ENCODE measurements at places on chromosomes 3 and 15. TPM values are rescaled to one million over a fixed set of nuclear protein-coding genes. Genes with fewer than 3 reads are reported as not detected.

TMEM207 gene
- total RNA-seq, result not detected

GSK3B gene
- total RNA-seq, result 72.8 TPM

DNA sequence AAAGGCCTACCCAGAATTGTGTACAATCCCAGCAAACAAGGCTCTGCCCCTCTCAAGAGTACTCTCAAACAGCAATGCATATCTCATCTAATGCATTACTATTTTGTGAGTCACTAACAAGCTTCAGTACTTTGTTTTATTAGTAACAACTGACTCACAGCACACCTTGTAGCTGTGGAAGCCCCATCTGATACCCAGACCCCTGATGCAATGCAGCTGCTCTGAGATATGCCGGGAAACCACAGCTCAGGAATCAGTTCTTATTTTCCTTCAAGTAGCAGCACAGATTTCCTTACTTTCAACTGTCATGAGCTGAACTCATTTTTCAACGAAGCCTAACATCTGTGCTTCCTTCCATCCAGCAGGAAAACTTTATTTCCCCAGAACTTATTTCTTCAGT lies 37.8 kb downstream of the CCNL1 start:
- no peak overlapping the region for H3K4me3 ChIP-seq
- no peak for DNase-seq
- no peaks in the 10 kb centered on the region for H3K36me3 ChIP-seq
- H3K27ac ChIP-seq, result peak overlapping the region; percentile 48

- H3K27ac ChIP-seq, result no peak overlapping the region
- H3K36me3 ChIP-seq, result no peaks in the 10 kb centered on the region
- H3K4me1 ChIP-seq, result peaks cover 7% of the 10 kb centered on the region
- H3K4me3 ChIP-seq, result no peak overlapping the region
- no peaks in the 10 kb centered on the region for H3K27me3 ChIP-seq
- DNase-seq, result no peak
Measured at GRCh38 chr3:115790759-115791158, 167.4 kb downstream of the GAP43 start.

DNA sequence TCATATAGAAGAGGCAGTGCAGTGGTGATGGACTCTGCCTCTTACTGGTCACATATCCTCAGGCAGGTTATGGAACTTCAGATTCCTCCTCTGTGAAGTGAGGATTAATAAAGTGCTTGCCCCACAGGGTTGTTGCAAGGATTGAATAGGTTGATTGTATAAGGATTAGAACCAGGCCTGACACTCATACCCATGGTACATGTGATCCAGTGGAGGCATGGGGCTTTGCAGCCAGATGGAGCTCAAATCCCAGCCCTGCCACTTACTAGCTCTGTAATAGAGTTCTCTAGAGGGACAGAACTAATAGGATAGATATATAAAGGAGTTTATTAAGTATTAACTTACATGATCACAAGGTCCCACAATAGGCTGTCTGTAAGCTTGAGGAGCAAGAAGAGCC lies 184.6 kb upstream of the EIF1B start:
- no peak overlapping the region for H3K4me3 ChIP-seq
- peaks cover 9% of the 10 kb centered on the region for H3K4me1 ChIP-seq
- no peaks in the 10 kb centered on the region for H3K36me3 ChIP-seq
- DNase-seq, result no peak
- no peak overlapping the region for H3K27ac ChIP-seq
- H3K27me3 ChIP-seq, result peaks cover 15% of the 10 kb centered on the region

GRCh38 chr15:26910715-26911114 lies 43.9 kb downstream of the GABRA5 start:
- peaks cover 4% of the 10 kb centered on the region for H3K27me3 ChIP-seq
- H3K4me3 ChIP-seq, result no peak overlapping the region
- H3K27ac ChIP-seq, result no peak overlapping the region
- no peaks in the 10 kb centered on the region for H3K4me1 ChIP-seq

DNA sequence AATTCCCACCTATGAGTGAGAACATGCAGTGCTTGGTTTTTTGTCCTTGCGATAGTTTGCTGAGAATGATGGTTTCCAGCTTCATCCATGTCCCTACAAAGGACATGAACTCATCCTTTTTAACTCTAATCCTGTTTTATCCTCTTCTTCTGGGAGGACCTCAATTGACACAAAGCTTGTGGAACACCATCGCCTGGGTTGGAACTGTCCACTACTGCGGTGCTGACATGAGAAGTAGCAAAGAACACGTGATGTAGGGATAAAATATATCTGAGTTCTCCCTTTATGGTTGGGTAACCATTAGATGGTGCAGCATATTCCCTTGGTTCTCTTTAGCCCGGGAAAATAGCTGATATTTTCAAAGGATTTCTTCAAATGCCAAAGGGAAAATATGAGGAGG lies 105.3 kb upstream of the TOPAZ1 start:
- H3K36me3 ChIP-seq, result no peaks in the 10 kb centered on the region
- H3K4me3 ChIP-seq, result no peak overlapping the region
- H3K4me1 ChIP-seq, result no peaks in the 10 kb centered on the region
- peaks cover 45% of the 10 kb centered on the region for H3K27me3 ChIP-seq
- no peak overlapping the region for H3K27ac ChIP-seq

DNA sequence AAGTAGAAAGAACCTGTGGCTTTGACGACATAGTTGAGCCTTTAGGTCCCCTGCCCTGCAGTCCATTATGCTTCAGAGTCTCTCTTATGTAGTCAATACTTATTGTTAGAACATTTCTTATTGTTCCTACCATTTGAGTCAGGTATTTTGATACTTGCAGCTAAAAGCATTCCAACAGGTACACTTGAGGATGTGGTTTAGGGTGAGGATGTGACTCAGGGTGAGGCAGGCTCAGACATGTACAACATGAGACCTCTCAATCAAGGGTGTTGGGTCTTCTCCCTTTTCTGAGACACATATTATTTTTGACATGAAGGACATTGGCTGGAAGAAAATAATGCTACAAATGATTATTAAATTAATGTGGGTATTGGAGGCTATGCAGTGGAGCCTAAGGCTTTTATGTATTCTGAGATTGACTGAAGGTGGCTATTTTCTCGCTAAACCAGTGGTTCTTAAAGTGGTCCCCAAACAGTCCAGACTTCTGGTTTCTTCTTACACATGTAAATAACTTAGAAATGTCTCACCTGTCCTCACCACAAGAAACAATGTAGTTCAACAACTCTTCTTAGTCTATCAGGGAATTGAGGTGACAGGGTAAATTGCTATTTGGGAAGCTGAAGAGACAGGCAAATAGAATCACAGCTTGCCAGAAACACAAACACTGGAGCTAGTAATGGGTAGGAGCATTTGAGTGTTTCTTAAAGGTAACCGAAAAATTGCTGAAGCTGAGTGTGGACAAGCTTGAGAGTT lies 135.5 kb upstream of the ZPLD1 start:
- H3K4me3 ChIP-seq, result no peak overlapping the region
- H3K4me1 ChIP-seq, result no peaks in the 10 kb centered on the region
- H3K36me3 ChIP-seq, result no peaks in the 10 kb centered on the region
- no peaks in the 10 kb centered on the region for H3K27me3 ChIP-seq
- H3K27ac ChIP-seq, result no peak overlapping the region

DNA sequence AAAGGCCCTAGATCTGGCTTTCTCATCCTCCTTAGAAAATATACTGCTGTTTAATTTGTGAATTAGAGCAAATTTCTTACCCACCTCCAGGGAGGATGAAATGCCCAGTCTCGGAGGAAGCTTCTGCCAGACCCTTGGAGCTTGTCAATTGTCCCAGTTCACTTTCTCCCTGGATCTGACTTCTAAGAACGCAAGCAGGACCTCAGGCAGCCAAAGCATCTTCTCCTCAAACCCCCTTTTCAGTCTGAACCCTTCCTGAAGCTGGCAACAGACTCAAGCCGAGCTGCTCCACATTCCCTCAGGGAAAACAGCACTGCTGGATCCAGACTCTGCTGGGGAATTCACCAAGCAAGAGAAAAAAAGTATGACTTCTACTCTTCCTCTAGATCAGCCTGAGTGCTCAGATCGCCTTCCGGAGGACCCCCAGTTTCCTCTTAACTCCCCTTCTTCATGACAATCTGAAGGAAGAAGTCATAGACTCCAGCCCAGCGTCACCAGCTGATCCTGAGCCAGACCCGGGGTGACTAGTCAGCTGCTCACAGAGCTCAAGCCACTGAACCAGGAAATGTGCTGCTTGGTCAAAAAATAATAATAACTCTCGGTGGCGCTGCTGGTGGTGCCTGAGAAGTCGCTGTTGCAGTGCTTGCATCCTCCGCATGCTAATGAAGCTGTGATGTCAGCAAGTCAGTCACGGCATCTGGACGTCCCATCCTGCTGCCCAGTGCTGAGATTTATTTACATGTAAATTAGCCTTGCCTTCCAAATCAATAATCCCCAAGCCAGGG lies at the start of gene PRICKLE2:
Gene PRICKLE2, minus strand, starts transcription at position 641 of the 785 bp plus-strand sequence. CDS start 26,539 bp downstream, outside the sequence.
- H3K4me3 ChIP-seq, result peak within 1 kb of the TSS; percentile 45
- peak within 1 kb of the TSS; percentile 87 for H3K27ac ChIP-seq
- H3K27me3 ChIP-seq, result no peaks in the 10 kb centered on the region
- no peak for DNase-seq
- peaks cover 46% of the 10 kb centered on the region for H3K4me1 ChIP-seq

CAMK2N2 gene
- 0.16 TPM for total RNA-seq

DNA sequence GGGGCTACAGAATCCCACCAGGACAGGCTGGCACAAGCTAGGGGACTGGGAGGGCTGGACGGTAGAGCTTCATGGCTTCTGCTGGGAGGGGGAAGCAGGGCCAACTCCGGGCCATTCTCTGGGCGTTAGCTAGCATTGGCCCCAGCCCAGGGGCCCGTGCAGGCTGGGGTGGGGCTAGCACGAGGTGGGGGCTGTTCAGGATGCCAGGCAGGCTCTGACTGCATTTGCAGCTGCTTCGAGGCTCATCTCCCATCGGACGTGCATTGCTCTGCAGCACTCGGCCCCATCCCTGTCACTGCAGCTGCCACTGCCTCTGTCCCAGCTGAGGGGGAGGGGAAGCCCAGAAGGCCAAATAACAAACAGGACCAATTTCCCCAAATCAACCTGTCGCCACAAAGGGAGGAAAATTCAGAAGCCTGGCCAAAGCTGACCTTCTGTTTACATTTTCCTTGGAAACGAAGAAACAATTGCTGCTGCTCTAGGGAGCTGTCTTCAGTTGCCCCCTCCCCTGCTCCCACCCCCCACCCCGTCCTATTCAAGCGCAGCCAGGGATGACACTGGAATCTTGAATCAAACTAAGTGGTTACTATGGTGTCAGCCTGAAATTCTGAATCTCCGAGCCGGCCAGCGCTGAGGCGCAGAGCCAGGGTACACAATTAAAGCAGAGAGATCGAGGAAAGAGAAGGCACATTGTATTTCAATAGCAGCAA lies 138.8 kb upstream of the PRR20G start:
- H3K4me3 ChIP-seq, result no peak overlapping the region
- DNase-seq, result no peak
- H3K36me3 ChIP-seq, result no peaks in the 10 kb centered on the region
- H3K4me1 ChIP-seq, result peaks cover 40% of the 10 kb centered on the region

CLDN18 gene
- total RNA-seq, result not detected

C15orf62 gene
- 0.44 TPM for total RNA-seq

DNA sequence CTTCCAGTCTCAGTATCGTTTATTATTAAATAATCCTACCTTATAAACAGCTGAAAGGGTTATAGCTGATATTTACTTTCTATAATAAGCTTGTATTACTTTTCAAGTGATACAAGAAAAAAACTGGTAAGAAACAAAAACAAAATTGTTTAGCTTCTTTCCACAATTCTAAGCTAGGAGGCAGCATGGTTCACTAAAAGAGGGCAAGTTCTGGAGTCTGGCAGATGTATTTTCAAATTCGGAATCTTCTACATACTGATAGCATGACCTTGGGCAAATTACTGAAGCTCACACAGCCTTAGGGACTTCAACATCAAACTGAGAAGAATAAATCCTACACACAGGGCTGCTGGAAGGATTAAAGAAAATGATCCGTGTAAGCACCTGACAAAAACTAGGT lies 15.4 kb downstream of the C15orf62 start:
- peaks cover 2% of the 10 kb centered on the region for H3K36me3 ChIP-seq
- H3K4me1 ChIP-seq, result peaks cover 41% of the 10 kb centered on the region
- no peak overlapping the region for H3K4me3 ChIP-seq
- no peak for DNase-seq
- peak overlapping the region; percentile 77 for H3K27ac ChIP-seq

DNA sequence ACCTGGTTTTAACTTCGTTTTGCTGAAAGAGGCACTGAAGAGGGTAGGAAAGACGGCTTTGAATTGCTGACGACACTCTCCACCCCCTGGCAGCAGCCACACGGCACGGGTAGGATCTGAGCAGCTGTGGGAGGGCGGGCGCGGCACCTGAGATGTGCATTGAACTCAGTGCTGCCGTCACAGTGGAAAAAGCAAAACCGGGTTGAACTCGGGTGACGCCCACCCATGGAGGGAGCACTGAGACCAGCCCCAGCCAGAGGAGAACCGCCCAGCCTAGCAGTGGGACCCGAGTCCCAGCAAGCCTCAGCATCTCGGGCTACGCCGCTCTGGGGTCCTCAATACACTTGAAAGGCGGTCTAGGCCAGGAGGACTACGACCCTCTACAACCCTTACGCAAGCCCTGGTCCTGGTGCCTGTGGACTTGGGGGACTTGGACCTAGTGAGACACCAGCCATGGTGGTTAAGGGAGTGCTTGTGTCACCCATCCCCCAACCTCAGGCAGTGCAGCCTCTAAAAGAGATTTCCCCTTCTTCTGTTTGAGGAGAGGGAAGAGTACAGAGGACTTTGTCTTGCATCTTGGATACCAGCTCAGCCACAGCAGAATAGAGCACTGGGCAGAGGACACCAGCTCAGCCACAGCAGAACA lies 50.0 kb upstream of the RPL35A start:
- peaks cover 5% of the 10 kb centered on the region for H3K36me3 ChIP-seq
- no peak overlapping the region for H3K4me3 ChIP-seq
- DNase-seq, result no peak
- no peaks in the 10 kb centered on the region for H3K27me3 ChIP-seq

PRKCD gene
- 16.1 TPM for total RNA-seq

- no peak for DNase-seq
- no peak overlapping the region for H3K4me3 ChIP-seq
- H3K27me3 ChIP-seq, result no peaks in the 10 kb centered on the region
- peak overlapping the region; percentile 79 for H3K27ac ChIP-seq
- H3K36me3 ChIP-seq, result peaks cover 4% of the 10 kb centered on the region
Measured at GRCh38 chr15:66789029-66790025, 87.3 kb downstream of the SMAD6 start.

TNIK gene
- total RNA-seq, result 7.3 TPM

GOLGA8J gene
- not detected for total RNA-seq

GRCh38 chr3:119630128-119630879 lies 30.1 kb downstream of the POPDC2 start:
- no peaks in the 10 kb centered on the region for H3K36me3 ChIP-seq
- no peaks in the 10 kb centered on the region for H3K27me3 ChIP-seq
- DNase-seq, result no peak
- peak overlapping the region; percentile 91 for H3K27ac ChIP-seq

DNA sequence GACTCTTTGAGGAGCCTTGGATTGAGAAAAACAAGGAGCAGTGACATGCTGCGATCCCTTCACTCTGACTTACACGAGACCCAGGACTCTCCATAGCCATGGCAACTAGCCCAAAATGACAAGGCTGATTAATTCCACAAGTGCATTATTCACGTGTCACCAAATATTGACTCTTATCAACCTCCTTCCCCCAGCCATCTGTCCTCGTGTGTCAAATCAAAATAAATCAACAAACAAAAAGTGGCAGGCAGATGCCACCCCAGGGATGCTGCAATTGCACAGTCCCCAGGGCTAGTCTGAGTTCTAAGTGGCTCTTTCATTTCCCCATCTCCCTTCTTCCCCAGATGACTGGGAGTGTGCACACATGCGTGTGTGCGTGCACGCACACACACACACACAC lies 104.9 kb downstream of the AQP9 start:
- H3K4me1 ChIP-seq, result peaks cover 5% of the 10 kb centered on the region
- no peak for DNase-seq
- peaks cover 29% of the 10 kb centered on the region for H3K27me3 ChIP-seq
- no peak overlapping the region for H3K27ac ChIP-seq

EPHB1 gene
- total RNA-seq, result 1.3 TPM
